Activated T-helper 1 cell treated with Interleukin-2 at 50 U/mL for 16 hours (primary cell): ENCODE measurements at places on chromosomes 5 and 9.

- DNase-seq: no peak
These were observed 130.0 kb downstream of the MVB12B start for GRCh38 chr9:126456441-126457174.

DNA sequence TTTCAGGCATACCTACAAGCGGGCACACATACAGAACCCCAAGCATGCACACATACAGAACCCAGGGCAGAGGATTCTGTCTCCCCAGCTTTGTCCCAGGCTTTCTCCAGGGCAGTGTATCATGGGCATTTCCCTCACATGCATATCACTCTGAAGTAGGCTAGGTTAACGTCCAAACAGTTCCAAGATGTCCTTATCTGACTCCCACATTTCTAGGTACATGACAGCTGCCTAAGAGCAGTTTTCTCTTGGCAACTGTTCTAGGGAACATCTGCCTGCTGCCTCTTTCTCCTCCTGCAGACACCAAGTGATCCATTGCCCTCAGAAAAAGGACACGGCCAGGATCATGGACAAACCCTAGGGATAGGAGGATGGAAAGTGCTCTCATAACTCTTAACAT, 84.9 kb upstream of the NR3C1 start:
- DNase-seq: no peak

DNA sequence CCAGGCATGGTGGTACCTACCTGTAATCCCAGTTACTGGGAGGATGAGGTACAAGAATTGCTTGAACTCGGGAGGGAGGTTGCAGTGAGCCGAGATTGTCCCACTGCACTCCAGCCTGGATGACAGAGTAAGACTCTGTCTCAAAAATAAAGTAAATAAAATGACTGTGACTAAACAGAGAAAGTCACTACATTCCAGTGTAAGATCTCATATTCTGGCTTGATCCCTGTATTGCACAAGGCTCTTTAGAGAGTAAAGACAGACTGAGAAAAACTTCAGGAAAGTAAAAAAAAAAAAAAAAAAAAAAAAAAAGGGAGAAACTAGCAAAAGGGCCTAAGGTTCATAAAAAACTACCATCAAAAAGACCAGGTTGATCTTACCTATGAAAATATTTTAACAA, 106.6 kb upstream of the PJA2 start:
- DNase-seq: no peak

- DNase-seq: no peak
These were observed 11.2 kb upstream of the RIC1 start for GRCh38 chr9:5617749-5618148.

DNA sequence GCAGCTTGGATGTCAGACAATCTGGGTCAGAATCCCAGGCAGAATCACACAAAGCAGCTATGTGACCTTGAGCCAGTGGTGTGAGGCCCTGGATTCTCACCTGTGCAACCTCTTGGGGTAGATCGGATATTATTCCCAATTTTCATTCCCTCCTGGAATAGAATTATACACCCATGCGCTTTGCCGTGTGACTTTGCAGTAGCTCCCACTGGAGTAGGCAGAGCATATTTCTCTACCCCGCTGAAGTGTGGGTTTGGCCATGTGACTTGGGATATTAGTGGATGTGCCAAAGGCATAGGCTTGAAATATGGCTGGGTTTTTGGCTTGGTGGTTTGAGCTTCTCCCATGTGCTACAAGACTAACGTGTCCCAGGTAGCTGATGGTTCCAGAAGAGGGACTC, 35.5 kb upstream of the IER5L start:
- DNase-seq: no peak

DNA sequence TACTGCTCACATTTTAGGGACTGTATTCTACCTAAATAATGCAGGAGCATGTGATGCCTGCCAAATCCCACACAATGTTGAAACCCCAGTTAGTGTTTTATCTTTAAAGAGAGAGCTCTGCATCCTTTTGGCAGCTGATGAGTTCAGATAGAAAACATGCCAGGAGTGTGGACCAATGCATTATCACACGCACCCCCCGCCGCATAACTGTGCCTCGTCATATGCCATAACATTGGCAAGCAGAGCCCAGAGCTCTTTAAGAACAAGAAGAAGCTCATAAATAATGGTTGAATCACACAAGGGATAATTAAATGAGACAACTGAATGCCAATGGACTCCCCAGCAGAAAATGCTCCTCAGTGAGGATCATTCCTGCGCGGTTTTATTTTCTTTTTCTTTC, 52.8 kb upstream of the RORB start:
- DNase-seq: no peak

GRCh38 chr5:134146651-134147518, 29.9 kb downstream of the SKP1 start:
- DNase-seq: no peak

DNA sequence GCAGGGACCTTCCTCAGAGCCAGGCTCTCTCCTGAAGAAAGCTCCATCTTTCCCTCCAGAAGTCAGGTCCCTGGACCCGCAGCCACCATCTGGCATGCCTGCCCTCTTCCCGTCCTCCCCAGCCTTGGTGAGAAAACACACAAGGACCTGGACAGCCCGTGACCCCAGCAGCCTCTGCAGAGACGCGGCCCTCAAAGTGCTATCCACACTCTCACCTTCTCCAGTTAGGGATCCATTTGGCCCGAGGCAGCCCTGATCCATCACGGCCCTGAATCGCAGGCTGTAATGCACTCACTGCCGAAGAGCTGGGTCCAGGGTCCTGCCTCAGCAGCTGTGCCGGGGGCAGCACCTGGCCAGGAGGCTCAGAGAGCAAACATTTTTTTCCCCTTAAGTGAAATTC, 185.1 kb downstream of the OLFM1 start:
- no peak for DNase-seq

GRCh38 chr9:132288361-132288760, 66.4 kb downstream of the SETX start:
- DNase-seq: no peak

DNA sequence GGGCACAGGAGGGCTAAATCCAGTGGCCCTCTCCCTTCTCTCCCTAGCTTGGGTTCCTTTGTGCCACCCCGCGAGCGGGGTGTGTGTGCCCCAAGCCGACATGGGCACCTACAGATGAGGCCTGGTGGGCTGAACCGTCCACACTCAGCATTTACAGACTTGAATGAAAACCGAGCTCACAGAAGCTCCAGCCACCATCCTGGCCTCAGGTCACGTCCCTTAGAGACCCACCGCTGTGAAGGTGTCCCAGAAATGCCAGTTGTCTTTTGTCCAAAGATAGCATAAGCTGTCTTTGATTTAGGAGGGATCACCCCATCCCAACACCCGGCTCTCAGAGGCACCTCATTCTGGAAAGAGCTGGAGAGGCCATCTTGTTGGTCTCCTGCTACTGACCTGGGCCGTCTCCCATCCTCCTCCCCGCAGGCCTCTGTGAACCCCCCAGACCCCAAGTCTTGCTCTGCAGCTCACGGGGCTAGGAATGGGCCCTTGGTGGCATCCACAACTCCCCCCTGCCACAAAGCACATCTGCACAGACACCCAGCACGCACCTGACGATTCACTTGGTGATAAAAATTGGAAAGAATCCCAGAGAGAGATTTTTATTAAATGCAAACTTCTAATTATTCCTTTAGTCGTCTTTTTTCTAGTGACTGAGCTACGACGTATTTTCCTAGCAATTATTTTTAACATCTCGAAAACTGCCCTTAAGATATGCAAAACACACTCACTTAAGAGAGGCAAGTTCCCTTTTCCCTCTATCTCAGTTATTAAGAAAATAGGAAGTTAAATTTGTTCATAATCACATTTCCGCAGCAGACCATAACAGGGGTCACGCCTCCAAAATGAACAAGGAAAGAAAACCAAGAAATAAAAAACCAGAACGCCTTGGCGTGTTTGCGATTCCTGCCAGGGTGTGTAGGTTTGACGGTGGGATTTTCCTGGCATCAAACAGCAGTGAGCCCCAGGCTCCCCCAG, 80.5 kb upstream of the LMX1B start:
- no peak for DNase-seq

GRCh38 chr9:21883642-21884041, 81.2 kb downstream of the MTAP start:
- DNase-seq: no peak

DNA sequence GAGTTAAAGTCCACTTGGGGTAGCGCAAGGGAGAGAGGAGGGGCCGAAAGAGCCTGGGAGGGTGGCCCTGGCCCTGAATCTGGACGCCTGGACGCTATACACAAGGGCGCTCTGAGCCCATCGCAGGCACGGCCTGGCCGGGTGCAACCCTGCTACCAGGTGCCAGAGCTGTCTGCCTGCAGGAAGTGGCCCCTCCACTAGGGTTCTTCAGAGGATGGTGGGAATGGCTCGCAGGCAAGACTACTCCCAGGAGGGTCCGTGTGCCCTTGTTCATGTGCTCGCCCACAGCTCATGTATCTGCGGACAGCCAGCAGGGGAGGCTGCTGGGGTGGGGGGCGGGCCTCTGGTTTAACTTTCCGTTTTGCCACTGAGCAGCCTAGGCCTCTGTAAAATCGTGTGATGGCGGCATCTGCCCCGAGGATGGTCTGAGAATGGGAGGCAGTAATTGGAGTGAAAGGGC, 1.4 kb upstream of the NKD2 start:
- no peak for DNase-seq

DNA sequence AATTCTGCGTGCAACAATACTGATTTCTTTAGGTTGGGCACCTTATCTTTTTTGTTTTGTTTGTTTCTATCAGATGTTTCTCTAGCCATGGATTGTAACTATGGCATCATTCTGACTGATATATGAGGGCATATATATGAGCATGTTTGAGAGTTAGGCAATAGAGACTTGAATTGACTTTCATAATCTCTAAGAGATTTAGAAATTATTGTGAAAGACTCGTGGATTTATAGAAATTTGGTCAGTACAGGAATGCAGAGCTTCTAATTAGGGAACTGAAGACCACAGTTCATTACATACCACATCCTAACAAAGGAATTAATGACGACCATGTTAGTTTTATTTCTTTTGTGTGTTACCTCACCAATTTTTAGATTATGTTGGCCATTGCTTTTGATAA, 546.0 kb upstream of the GRAMD2B start:
- DNase-seq: no peak

DNA sequence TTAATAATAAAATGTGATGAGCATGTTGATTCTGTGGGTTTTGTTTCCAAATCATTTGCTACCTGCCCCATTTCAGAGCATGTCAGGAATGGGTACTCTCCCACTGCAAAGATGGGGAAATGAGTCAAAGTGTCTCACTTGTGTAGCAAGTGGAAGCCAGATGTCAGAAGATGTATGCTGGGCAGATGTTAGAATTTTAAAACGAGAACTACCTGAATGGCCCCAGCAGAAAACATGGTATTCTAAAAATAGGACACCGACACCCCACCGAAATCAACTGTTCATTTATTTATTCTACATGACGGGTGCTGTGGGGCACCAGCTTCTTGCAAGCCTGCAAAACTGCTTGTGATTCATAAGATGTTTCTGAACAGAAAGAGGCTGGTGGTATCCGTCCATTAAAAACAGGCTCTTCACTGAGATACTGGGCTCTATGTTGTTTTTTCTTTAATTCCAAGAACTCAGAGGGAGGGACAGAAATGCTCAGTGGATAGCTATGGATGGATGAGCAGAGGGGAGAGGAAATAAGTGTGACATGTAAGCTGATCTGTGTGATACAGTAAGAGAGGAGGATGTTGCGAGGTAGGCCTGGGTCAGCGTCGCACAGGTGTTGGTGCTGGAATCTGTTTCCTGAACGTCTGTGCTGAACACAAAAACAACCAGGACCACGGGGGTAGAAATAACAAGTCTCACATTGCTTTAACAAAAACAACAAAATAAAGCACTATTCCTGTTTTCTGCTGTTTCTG, 157.2 kb downstream of the EFNA5 start:
- no peak for DNase-seq
